Uterus (tissue), 4 donors: ENCODE measurements at places on chromosomes 11 and 22. TPM values are rescaled to one million over a fixed set of nuclear protein-coding genes. Genes with fewer than 3 reads are reported as not detected.

Gene FGF3
- not detected for total RNA-seq

DNA sequence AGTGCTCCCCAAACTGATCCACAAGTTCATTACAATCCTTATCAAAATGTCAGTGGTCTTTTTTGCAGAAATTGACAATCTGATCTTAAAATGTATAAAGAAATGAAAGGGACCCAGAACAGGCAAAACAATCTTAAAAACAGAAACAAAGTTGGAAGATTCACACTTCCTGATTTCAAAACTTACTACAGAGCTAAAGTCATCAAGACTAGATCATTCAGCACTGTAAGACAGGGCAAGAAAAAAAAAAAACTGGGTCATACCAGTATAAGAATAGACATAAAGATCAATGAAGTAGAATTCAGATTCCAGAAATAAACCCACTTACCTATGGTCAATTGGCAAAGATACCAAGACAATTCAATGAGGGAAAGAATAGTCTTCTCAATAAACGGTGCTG lies 4.5 kb upstream of the STK33 start:
- H3K27ac ChIP-seq, result no peak overlapping the region
- no peaks in the 10 kb centered on the region for H3K4me1 ChIP-seq
- no peaks in the 10 kb centered on the region for H3K36me3 ChIP-seq
- DNase-seq, result no peak

Gene PGA4
- total RNA-seq, result 5.2 TPM

Gene BRSK2
- total RNA-seq, result not detected

- H3K4me1 ChIP-seq, result no peaks in the 10 kb centered on the region
- no peak overlapping the region for H3K4me3 ChIP-seq
- no peaks in the 10 kb centered on the region for H3K27me3 ChIP-seq
Observed at GRCh38 chr11:128837627-128838026, 29.5 kb downstream of the KCNJ1 start.

DNA sequence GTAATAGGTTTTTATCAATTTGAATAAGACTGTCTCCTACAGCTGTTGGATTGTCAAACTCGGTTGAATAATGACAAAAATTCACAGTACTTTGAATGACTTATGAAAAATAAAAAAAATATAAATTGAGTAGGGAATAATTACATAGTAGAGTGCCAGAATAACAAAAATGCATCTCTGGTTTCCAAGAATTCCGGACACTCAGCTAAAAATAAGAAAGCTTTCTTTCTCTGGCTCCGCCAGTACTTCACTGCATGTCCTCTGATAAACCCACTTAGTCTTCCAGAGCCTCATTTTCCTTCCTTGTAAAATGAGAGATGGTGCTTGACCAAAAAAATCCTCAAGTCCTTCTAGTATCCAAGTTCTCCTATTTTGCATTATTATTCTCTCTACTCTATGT lies 374.6 kb upstream of the LUZP2 start:
- no peaks in the 10 kb centered on the region for H3K36me3 ChIP-seq
- no peak overlapping the region for H3K4me3 ChIP-seq
- H3K4me1 ChIP-seq, result no peaks in the 10 kb centered on the region
- H3K27me3 ChIP-seq, result no peaks in the 10 kb centered on the region

- H3K36me3 ChIP-seq, result no peaks in the 10 kb centered on the region
- no peak overlapping the region for H3K4me3 ChIP-seq
- DNase-seq, result no peak
Observed at GRCh38 chr11:66324664-66325063, 7.8 kb upstream of the CD248 start.

Gene GRIA4
- total RNA-seq, result not detected

DNA sequence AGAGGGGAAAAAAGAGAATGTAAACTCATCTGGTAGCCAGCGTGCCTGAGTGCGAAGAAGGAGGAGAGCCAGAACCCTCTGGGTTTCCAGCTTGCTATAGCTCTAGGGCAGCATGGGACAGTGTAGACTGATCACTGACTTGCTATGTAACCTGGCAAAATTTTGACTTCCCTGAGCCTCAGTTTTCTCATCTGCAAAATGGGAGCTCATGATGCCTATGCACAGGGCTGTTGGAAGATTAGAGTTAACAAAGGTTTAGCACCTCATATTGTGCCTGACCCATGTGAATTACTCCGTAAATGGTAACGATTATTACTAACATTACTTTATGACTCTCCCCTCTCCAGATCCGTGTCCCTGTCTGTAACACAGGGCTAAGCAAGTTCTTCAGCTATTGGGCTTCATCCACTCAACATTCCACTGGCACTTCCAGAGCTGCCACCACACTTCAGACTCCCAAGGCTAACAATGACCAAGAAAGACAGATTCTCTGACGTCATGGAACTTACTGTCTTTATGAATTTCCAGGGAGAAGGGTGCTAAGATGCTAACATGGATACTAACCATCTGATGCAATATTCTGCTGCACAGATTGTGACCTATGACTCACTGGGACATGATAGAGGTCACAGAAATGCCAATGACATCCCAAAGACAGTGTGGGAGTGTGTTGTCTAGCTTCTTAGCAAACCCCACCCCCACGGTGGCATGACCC lies 195.2 kb downstream of the TRIM29 start:
- DNase-seq, result no peak
- H3K27ac ChIP-seq, result no peak overlapping the region
- H3K4me3 ChIP-seq, result no peak overlapping the region
- no peaks in the 10 kb centered on the region for H3K36me3 ChIP-seq
- H3K27me3 ChIP-seq, result no peaks in the 10 kb centered on the region

Gene OR2D2
- total RNA-seq, result not detected

DNA sequence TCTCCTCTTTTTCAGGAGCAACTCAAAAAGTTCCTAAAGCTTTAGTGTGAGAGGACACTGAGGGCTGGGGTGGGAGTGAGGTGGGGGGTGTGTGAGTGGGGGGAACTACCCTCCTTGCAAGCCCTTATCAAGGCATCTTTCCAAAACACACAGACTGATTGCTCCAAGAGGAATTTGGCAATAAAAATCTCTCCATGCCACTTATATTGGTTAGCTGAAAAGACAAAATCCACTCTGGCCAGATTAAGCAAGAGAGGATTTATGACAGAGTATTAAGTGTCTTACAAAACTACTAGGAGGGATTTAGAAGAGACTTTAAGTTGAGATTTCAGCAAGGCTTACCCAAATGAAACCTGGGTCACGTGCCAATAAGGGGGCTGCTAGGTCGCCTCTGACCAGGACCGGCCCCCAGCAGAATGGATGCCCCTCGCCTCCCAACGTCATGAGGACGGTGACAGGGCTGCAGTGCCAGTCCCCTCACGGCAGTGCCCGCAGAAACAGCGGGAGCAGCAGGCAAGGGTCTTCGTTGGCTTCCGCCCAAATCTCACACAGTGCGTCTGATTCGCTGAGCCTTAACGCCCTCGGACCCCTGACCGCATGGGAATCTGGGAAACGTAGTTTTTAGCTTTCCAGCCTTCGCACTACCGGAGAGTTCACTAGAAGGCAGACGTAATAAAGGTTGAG lies 22.1 kb upstream of the CTR9 start:
- H3K27me3 ChIP-seq, result no peaks in the 10 kb centered on the region
- H3K4me3 ChIP-seq, result no peak overlapping the region
- peak overlapping the region; percentile 65 for H3K27ac ChIP-seq
- H3K4me1 ChIP-seq, result peaks cover 5% of the 10 kb centered on the region
- no peaks in the 10 kb centered on the region for H3K36me3 ChIP-seq

DNA sequence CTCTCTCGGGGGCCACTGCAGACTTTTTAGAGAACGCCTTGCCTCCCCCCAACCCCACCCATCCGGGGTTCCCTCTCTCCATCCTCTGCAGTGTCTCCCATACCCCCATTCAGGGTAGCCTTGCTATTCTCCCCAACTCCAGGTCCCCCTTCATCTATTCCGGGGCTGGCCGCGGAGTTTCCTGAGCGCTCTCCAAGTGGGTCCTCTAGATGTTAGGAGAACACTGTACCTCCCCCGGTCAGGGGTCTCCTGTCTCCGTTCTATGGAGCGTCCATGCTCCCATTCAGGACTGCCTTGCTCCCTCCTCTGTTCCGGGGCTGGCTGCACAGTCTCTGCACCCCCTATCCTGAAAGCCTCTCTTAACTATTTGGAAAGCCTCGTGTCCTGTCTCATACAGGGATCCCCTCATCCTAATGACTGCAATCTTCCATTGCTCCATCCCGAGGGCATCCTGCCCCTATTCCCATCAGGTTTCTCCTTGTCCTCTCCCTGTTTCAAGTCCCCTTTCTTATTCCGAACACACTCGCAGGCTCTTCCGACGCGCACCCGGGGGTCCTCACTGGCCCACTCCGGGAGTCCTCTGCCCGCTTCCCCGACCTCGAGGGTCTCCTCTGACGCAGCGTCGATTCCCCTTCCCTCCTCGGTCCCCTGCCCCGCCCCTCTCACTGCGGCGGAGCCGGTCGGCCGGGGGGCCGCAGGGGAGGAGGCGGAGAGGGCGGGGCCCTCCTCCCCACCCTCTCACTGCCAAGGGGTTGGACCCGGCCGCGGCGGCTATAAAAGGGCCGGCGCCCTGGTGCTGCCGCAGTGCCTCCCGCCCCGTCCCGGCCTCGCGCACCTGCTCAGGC lies at the start of gene NEFH:
Gene NEFH (plus strand): TSS at position 802 of the 845 bp plus-strand sequence. CDS start 45 bp downstream, outside the sequence.
- H3K36me3 ChIP-seq, result no peaks in the 10 kb centered on the region
- no peak within 1 kb of the TSS for H3K27ac ChIP-seq
- peaks cover 30% of the 10 kb centered on the region for H3K27me3 ChIP-seq
- DNase-seq, result no peak
- peaks cover 13% of the 10 kb centered on the region for H3K4me1 ChIP-seq
- no peak within 1 kb of the TSS for H3K4me3 ChIP-seq

Gene OR52N4
- 1.9 TPM for total RNA-seq

DNA sequence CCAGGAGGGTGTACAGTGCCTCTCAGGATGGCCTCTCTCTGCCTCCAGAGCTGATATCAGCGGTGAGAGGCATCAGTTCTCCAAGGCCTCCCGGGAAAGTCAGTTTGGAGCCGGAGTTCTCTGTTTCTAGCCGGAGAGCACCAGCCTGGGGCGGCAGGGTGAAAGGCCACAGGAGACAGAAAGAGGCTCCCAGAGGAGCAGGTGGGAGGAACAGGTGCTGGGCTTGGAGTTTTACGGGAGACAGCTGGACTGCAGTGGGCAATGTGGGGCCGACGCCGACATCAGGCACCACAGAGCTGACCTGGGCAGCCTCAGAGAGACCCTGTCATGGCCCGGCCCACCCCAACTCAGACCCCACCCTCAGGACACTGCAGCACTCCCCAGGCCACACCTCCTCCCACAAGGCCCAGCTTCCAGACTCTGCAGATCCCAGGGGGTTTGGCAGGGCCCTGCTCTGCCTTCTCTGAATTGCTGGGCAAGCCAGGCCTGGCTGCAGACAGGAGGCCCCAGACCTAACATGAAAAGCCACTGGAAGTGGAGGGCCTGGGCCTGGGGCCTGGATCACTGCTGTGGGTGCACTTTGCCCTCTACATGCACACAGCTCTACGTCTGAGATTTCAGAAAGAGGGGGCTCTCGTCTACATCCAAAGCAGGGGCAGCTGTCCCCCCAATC lies 885.6 kb downstream of the BRD1 start:
- no peaks in the 10 kb centered on the region for H3K27me3 ChIP-seq
- H3K4me1 ChIP-seq, result no peaks in the 10 kb centered on the region
- H3K27ac ChIP-seq, result no peak overlapping the region
- no peak overlapping the region for H3K4me3 ChIP-seq
- no peak for DNase-seq
- no peaks in the 10 kb centered on the region for H3K36me3 ChIP-seq

DNA sequence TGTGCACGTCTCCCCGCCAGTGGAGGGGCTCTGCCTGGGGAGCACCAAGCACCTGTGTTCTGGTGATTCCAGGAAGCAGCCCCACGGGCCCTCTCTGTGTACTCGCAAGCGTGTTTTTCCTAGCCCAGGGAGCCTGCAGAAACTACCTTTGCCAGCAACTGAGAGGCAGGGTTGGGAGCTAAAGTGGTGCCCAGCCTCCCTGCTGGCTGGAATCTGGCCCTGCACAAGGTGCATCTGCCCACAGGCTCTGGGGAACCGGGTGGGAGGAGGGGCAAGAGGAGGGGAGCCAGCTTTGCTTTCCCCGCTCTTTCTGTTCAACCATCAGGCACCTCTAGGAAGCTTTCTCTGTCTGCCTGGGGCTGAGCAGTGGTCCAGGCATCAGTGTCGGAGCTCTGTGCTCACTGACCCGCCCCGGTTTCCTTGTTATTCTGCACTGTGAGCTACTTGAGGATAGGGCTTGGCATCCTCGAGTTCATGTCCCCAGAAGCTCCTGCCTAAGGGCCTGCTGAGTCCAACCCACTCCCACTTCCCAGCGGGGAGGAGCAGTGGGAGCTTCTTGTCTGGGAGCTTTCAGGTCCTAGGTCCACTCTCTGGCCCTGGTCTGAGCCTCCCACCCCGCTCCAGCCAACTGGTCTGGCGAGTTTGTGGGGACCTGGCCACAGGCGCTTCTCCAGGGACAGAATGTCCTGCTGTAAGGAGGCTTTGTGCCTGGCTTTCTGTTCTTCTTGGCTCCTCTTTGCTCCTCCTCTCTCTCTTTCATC lies 14.9 kb downstream of the DAGLA start:
- DNase-seq, result peak; percentile 62
- no peaks in the 10 kb centered on the region for H3K4me1 ChIP-seq
- no peaks in the 10 kb centered on the region for H3K27me3 ChIP-seq

DNA sequence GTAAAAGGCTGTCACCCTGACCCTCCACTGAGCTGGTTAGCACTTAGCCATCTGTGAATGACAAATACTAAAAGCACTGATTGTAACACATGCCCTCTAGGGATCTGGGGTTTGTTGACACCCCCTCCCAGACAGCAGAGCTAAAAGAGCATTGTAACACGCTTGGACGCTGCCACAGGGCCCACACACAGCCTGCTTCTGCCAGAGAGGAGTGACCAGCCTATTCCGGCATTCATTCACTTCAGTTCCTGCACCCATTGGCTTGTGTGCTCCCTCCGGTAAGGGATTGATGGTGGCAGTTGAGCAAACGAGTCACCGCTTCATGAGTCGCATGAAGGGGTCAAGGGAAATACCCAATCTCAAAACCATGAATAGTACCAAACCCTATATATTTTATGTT lies 15.8 kb downstream of the OR10D3 start:
- no peak overlapping the region for H3K4me3 ChIP-seq
- no peak for DNase-seq
- H3K36me3 ChIP-seq, result no peaks in the 10 kb centered on the region
- no peaks in the 10 kb centered on the region for H3K27me3 ChIP-seq
- H3K4me1 ChIP-seq, result no peaks in the 10 kb centered on the region
- no peak overlapping the region for H3K27ac ChIP-seq

- no peak for DNase-seq
- H3K36me3 ChIP-seq, result no peaks in the 10 kb centered on the region
- H3K27me3 ChIP-seq, result no peaks in the 10 kb centered on the region
- H3K27ac ChIP-seq, result no peak overlapping the region
Observed at GRCh38 chr22:23012081-23012622, 58.2 kb upstream of the GNAZ start.
